ENCODE measurements at places on chromosomes 4 and X.

GRCh38 chr4:57777876-57778275 lies 667.7 kb upstream of the IGFBP7 start:
- DNase-seq, result no peak

DNA sequence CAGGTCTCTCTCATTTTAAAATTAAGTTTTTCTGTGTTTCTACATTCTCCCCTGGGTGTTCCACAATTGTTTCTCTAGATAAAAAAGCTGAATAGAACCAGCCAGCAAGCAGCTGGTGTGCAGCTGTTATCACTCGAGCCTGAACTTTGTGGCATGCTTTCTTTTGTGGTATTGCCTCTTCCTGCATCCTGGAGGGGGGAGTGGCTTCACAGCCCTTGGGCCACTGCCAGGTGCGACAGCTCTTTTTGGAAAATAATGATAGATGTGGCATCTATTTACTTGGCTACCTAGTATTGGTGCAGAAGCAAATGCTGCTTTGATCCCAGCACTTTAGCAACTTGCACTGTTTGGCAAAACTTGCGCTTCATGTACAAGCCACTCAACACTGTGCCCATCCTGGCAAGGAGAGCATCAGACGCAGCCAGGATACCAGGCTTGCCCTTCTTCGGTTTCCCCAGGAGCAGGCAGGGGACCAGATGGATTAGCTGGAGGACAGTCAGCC lies 69.4 kb downstream of the HMGB2 start:
- DNase-seq, result no peak

GRCh38 chrX:100363896-100364295 lies 46.2 kb downstream of the PCDH19 start:
- no peak for DNase-seq

DNA sequence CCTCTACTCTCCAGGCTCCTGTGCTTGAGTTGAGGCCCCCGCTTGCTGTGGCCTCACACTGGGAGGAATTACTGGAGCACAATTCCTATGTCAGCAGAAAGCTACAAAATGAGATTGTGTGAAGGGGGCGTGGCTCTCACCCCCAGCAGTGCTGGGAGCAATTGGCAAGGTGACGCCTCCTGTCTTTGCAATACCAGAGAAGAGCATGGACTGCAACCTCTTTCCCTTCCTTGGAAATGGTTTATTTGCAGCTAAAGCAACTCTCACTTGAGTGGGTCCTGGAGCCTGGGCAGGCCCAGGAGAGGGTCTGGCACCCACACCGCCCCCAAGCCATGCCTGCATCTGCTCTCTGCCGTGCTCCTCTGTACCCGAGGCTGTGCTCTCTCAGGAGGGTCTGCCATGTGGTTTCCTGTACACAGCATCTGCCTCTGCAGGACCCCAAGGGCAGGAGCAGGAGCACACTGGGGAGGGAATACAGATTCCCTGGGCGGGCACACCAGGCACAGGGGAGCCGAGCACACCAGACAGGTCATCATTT lies 32.9 kb upstream of the HGFAC start:
- DNase-seq, result no peak

DNA sequence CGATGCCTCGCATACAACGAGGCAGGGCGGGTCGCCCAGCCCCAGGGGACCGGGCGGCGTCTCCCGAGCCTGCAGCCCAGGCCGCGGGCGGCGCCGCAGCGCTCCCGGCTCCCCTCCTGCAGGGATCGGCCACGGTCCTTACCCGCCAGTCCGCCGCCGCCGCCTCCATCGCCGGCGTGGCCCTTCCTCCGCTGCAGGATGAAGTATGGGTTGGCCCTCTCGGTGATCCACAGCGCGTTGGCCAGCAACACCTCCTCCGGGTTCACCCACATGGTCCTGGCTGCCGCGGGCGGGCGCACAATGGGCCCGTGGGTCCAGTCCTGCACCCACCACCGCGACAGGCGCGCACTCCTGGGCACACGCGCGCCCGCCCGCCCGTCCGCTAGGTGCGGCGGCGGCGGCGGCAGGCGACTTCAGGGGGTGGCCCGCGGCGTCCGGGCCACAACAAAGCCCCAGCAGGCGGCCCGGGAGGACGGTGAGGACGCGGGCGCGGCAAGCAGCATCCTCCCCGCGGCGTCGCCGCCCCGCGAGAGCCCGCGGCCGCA lies 339 bp downstream of the TBC1D9 start:
- DNase-seq, result no peak

GRCh38 chrX:40380655-40381488 lies 199.9 kb upstream of the ATP6AP2 start:
- DNase-seq, result no peak

- DNase-seq, result no peak
Observed at GRCh38 chr4:38565271-38566199, 98.5 kb upstream of the KLF3 start.

GRCh38 chr4:15451866-15452765 lies 17.6 kb upstream of the CC2D2A start:
- DNase-seq, result no peak

DNA sequence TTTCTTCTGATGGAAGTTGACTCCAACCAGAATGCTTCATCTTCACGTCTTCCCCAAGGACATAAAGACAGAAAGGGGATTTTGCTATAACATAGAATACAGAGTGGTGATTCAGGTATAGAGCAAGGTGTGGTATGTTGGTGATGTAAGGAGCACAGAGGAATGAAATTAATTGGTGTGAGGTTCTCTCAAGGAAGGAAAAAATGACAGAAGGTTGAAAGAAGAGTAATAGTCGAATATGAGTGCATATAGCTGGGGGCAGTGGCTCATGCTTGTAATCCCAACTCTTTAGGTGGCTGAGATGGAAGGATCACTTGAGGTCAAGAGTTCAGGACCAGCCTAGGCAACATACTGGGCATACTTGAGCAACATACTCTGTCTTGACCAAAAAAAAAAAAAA lies 20.1 kb downstream of the KIAA0232 start:
- DNase-seq, result no peak

GRCh38 chr4:165967486-165967885 lies 94.4 kb downstream of the TLL1 start:
- no peak for DNase-seq

- DNase-seq, result no peak
Observed at GRCh38 chr4:90766837-90767236, 639.6 kb downstream of the CCSER1 start.

DNA sequence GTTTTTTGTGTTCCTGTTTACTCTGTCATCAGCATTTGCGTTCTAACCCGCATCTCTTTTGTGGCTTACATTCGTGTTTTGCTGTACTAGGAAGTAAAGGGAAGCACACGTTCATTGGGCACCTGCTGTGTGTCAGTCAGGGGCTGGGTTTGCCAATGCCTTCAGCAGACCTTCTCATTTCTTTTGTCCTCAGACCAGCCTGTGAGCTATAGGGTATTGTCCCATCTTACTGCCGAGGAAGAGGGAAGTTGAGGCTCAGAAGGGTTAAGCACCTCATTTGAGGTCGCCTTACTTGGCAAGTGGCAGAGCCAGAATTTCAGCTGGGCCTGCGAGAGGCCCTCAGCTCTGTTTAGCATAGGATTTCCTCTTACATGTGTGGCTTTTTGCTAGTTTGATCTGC lies 8.7 kb downstream of the TBC1D14 start:
- no peak for DNase-seq
